ENCODE measurements at places on chromosomes 4 and X. TPM values are rescaled to one million over a fixed set of nuclear protein-coding genes. Genes with fewer than 3 reads are reported as not detected.

- DNase-seq, result no peak
These were observed 53.9 kb downstream of the PPM1K start for GRCh38 chr4:88230461-88230891.

- no peak for DNase-seq
These were observed 36.9 kb downstream of the SORBS2 start for GRCh38 chr4:185774845-185775680.

The GPC4 gene
- total RNA-seq, result 9.5 TPM

The TRIM75 gene
- not detected for total RNA-seq
